KBM-7 (cell line): ENCODE measurements at places on chromosomes 7 and 10.

GRCh38 chr10:118626953-118627352 is 31.5 kb upstream of the PRLHR start:
- DNase-seq = no peak

- DNase-seq = no peak
Observed at GRCh38 chr10:3111621-3112163, 44.3 kb downstream of the PFKP start.

- DNase-seq = no peak
Observed at GRCh38 chr7:152956006-152956405, 196.5 kb downstream of the ACTR3B start.

DNA sequence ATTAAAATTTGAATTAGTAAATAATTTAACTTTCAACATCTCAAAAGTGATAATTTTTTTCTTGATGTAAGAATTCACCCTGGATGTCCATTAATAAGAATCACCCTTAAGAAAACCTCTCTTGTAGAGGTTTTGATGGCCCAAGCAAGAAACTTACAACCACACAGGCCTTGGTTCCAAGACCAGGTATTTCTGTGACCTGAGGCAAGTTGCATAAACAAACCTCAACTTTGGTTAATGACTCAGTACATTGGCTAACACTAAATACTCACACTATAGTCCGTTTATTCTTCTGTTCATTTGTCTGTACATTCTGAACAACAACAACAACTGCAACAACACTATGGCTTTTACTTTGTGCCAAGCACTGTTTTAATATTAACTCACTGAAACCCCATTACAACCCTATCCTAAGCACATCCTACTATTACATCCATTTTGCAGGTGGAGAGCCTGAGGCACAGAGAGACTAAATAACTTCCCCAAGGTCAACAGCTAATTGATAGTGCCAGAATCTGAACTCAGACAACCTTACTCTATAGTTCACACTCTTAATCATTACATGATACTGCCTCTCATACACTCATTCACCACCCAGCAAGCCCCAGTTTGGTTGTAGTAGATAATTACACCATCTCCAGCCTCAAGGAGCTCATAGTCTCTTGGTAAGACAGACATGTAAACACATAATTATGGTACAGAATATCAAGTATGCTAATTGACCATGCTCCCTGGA is 6.6 kb downstream of the ANK3 start:
- DNase-seq = no peak

GRCh38 chr10:11373717-11374171 is 237.7 kb downstream of the USP6NL start:
- no peak for DNase-seq

- no peak for DNase-seq
Observed at GRCh38 chr10:129274748-129275474, 192.1 kb upstream of the MGMT start.

GRCh38 chr7:128415217-128415785 is 5.5 kb upstream of the IMPDH1 start:
- DNase-seq = no peak

- no peak for DNase-seq
Observed at GRCh38 chr7:87213252-87213651, 6.3 kb downstream of the TMEM243 start.

DNA sequence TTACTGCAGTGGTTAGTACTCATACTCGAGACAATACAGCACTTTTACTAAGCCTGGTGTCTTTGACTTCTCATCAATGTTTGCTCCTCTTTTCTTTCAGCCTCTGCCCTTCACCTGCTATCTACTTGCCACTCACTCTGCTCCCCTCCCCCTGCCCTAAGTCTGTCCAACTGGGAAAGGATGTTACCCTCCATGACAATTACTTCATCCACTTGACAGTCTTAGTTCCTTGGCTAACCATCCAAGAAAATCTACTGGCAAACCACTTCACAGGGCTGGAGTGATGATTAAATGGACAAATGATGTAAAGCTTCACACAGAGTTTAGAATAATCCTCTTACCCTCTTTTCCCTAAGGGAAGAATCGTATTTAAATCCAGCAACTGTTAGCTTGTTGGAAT is 8.2 kb upstream of the DLD start:
- DNase-seq = no peak

DNA sequence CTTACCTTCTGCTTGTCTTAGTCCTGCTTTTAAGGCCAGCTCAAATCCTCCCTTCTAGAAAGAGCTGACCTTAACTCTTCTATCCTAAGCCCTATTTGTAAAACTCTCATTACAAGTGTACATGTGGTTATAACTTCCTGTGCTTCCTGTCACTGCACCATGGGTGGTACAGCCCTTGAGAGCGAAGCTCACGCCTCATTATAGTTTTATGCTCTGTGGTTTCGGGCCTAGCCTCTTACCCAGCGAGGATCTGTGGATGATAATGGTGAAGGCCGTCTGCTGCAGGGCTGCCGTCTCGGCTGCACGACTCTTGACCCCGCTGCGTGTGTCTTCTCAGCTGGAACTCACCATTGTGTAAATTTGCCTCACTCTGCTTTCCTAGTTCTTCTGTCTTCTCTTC is 74.6 kb downstream of the CUL1 start:
- peak; percentile 89 for DNase-seq

GRCh38 chr7:16652888-16653287 is 6.9 kb downstream of the BZW2 start:
- no peak for DNase-seq

- DNase-seq = no peak
Observed at GRCh38 chr7:144404946-144405345, 1.5 kb upstream of the NOBOX start.

- peak; percentile 86 for DNase-seq
Observed at GRCh38 chr10:124717911-124718741, 26.1 kb downstream of the FAM53B start.

DNA sequence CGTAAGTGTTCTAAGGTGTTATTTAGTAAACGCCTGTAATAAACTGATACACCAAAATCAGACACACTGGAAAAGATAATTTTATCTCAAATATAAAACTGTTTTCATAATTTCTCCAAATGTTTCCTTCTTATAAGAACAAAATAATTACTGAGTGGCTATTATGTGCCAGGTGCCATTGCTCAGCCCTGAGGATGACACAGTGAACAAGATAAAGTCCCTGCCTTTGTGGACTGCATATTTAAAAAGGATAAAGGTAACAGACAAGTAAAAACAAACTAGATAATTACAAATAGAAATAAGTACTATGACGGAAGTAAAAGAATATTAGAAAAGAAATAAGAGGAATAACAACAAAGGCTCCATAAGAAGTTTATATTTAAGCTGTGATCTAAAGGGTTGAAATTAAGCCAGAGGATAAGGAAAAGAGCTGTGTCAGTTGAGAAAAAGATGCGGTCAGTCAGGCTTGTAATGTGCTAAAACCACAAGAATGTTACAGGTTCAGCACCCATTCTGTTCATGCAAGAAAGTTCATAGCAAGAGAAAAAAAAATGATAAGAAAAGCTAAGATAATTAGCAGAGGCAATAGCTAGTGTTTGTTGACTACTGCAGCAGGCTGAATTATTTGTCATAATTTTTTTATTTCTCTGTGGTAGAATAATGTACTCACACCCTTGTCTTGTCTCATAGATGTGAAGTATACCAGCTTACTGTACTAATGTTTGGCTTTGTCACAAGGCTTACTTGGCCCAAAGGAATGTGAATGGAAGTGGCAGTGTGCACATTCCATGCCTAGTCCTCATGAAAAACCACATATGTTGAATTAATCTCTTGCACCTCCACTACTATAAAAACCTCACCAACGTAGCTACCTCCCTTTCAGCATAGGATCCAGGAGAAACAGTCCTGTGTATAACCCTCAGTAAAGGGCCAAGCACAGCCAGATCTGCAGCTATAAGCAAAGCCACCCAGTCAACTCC is 75.1 kb downstream of the CRPPA start:
- peak; percentile 78 for DNase-seq

DNA sequence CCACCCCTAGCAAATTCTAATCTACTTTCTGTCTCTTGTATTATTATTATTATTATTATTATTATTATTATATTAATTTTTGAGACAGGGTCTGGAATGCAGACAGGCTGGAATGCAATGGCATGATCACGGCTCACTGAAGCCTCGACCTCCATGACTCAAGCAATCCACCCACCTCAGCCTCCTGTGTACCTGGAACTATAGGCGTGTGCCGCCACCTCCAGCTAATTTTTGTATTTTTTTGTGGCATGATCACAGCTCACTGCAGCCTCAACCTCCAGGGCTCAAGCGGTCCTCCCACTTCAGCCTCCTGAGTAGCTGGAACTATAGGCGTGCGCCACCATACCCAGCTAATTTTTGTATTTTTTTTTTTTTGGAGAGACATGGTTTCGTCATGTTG is 2.6 kb upstream of the TMEM139 start:
- DNase-seq = no peak

- no peak for DNase-seq
Observed at GRCh38 chr10:117246997-117247671, 6.2 kb downstream of the SLC18A2 start.

DNA sequence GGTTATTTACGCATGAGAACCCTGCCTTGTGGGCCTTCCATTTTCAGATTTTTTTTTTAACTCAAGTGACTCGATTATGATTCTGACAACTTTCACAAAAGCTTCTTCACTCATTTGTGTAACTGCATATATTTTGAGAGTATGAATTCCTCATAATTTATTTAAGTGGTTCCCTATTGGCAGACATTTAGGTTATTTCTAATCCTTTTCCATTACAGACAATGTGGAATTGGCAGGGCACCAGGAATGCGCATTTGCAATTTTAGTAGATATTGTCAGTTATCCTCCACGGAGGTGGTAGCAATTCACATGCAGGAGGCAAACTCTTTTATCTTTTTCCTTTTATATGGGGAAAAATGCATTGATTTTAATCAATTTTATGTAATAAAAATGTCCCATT is 2.5 kb downstream of the TMEM176B start:
- no peak for DNase-seq

- no peak for DNase-seq
Observed at GRCh38 chr10:129725890-129726631, 238.0 kb downstream of the EBF3 start.

GRCh38 chr7:39589323-39590111 is 23.3 kb downstream of the YAE1 start:
- DNase-seq = peak; percentile 94

GRCh38 chr7:138665669-138666140 is 35.5 kb downstream of the SVOPL start:
- no peak for DNase-seq

DNA sequence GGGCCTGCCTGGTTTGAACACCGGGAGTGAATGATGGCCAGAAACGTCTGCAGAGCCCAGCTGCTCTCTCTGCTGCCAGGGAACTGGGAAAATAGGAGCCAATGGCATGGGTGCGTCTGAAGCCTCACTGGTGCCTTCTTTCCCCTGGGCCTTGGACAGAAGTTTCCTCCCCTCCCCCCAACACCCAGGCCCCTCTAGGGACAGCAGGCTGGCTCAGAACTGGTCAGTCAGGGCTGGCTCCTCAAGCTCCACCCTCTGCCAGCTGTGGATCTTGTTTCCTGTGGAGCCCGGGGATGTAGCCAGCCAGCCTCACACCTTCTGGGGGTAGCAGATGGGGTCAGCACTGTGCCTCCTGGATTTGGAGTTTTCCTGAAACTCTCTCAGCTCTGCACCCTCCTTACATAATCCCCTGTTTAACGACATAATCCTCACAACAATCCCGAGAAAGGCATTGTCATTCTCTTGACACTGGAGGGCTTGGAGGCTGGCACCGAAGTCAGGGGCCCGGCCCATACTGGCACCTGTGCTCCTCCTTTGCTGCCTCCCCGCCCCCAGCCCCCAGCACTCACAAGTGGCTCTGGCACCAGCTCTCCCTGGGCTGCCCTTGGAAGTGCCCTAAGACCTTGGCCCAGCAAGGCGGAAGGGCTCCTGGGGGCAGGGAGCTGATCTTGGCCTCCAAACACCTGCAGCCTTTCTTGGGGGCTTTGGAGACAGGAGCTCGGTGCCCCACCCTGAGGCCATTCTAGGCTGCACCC is 5.7 kb downstream of the LDB3 start:
- DNase-seq = no peak

DNA sequence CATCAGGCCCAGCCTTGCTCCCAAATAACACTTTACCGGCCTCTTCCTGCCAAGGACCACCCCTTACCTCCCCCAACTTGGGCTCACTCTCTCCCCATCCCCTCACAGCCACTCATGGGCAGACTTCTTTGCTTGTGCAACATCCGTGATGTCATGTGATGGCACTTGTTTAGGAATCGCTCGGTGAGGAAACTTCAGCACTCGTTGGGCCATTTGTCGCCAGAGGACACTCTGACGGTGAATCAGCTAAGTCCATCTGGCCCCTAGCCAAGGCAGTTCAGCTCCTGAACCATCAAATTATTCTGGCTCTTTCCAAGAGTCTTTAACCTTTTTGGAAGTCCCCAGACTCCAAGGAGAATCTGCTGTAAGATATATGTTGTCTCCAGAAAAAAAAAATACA is 19.2 kb downstream of the BTBD16 start:
- no peak for DNase-seq

DNA sequence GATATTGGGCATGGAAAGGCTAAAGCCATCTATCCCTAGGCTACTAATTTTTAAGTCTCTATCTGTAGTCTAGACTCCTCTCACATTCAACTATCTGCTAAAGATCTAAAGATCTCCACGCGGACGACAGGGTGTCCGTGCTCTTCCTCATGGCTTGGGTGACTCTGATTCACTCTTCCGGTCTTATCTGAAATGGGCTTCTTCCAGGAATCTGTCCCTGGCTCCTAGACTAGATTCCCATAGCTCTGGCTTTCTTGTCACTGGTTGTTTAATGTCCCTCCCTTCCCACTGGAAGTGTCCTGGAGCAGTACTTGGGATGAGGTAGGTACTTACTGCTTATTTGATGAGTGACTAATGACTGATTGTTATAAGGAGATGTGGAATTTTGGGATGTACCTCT is 62.0 kb upstream of the PODXL start:
- no peak for DNase-seq

- no peak for DNase-seq
Observed at GRCh38 chr7:151520419-151521261, 945 bp upstream of the RHEB start.

DNA sequence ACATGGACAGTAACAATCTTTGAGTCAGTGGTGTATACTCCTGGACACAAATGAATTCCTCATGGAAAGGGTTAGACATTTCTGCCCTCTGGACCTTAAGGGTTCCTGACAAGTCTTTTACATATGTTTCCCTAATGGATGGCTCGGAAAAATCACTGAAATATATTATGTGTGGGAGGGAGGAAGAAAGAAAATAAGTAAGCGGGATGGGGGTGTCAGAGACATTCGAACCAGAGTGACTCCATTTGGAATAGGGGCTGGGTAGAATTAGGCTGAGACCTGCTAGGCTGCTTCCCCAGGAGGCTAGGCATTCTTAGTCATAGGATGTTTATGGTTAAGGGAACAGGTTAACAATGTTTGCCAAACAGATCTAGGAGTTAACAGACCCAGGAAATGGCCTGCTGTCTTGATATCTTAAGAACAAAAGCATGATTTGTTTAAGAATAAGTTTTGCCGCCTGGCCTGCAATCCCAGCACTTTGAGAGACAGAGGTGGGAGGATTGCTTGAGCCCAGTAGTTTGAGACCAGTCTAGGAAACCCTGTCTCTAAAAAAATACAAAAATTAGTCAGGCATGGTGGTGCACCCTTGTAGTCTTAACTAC is 1241.7 kb downstream of the TYW1 start:
- DNase-seq = no peak

- no peak for DNase-seq
Observed at GRCh38 chr7:14507617-14508016, 394.9 kb downstream of the DGKB start.
